ENCODE measurements at places on chromosomes 3 and 15.

DNA sequence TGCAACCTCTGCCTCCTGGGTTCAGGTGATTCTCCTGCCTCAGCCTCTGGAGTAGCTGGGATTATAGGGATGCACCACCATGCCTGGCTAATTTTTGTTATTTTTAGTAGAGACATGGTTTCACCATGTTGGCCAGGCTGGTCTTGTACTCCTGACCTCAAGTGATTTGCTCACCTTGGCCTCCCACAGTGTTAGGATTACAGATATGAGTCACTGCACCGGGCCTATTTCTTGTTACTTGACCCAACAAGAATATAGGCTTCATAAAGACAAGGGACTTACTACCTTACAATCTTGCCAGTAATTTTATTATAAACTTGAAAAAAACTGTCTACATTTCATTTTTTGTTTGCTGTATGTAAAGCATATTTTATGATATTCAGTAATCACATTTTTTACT is 21.4 kb upstream of the ZBTB47 start:
- no peak for DNase-seq

DNA sequence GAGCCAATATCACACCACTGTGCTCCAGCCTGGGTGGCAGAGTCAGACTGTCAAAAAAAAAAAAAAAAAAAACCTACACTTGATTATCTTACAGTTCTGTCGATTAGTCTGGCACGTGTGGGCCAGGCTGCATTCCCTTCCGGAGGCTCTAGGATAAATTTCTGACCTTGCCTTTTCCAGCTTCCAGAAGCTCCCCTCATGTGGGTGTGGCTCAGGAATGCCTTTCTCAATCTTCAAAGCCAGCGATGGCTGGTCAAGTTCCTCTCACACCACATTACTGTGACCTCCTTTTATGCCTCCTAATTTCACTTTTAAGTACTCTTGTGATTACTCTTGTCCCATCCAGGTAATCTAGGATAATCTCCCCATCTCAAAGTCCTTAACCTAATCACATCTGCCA is 58.2 kb upstream of the DUT start:
- DNase-seq, result no peak

DNA sequence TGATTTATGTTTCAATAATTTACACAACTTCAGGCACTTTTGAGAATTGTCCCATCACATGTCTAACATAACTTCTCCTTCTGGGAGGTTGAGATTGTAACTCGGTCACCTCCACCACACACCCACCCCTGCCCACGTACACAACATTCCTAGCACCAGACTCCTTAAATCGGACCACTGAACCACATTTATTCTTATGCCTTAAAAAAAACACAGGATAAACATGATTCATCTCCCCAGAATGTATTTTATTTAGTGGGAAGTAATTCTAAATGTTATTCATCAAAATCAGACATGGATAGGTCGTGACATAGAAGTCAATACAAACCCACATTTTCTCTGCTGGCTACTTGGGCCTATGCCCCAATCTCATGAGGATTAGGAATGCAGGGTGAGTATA is 3.0 kb downstream of the SNTN start:
- DNase-seq, result no peak

DNA sequence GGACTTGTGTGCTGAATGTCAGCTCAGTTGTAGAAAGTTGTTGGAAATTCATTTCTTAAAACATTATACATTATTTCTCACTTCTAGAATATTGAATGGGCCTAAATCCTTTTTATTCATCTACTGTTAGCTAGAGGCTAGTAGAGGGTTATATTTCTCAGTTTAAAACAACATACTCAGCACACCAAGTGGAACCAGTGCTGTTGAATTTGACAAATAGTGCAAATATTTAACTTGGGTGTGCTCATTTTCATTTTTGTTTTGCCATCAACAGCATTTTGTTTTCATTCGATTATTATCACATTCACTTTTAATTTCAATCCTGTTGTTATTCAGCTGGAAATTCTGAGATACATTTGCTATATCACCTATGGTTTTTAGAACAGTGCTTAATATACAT is 269.4 kb upstream of the PEX5L start:
- peak; percentile 20 for DNase-seq

DNA sequence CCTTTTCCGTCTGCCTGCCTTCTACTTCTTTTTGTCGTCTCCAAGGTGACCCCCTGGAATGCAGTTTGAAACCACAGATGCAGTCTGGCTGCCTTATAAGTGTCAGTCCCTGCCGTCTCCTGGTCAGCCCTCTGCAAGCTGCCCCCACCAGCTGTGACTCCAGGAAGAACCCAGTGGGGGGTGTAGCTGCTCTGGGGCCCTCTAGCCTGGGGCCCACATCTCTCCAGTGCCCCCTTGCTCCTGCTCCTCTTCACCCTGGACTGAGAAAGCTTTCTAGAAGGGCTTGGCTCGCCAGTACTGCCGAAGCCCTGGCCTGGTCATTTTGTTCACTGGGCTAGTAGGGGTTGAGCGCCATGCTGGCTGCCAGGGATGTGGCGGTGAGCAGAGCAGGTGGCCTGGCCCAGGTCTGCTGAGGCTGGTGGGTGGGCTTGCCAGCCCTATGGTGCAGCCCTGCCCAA is 21.3 kb downstream of the SYNM start:
- no peak for DNase-seq

DNA sequence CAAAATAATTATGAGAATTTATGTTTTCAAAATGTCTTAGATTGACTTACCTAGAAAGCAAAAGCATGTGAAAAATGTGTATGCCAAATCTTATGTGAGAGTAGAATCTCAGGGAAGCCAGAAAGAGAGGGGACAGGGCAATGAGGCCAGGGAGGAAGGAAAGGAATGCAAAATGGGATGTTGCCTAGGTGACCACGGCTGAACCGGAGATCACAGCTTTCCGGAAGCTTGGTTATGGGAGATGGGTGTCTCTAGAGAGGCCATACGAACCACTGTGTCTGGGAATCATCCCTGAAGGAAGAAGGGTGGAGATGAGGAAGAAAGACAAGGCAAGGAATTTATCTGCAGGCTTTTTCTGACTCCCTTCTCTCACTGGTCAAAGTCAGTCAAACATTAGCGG is 76.0 kb downstream of the SUCLG2 start:
- DNase-seq, result no peak

DNA sequence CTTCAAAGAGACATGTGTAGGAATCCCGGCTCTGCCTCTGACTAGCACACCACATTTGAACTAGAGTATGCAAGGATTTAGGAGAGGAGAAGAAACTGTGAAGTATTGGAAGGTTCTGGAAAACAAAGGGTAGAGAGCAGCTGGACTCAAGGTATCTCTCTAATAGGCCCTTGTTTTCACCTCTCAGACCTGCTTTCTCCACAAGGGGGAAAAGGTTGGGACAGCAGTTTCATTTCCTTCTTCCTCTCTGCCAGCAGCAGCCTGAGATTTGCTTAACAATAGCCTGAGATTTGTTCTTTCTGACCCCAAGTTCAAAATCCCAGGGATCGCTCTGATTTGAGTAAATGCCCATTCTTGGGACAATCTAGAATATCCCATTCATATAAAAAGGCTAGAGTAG is 430.6 kb upstream of the MCTP2 start:
- DNase-seq, result no peak

DNA sequence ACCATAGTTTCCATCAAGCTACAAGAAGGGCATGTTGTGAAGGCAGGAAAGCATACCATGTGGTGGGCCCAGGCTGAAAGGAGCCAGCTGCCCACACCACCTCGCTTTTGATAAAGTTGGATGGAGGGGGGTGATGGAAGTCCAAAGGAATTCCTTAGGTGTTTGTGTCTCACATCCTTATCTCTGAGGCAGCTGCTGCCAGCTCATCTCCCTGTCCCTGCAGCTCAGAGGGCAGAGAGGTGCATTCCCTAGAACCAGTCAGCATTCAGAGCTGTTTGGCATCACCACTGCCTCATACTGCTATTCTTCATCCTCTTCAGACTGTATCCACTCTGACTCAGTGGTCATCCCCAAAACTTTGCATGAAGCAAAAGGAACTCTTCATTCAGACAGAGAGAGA is 141.5 kb upstream of the BFSP2 start:
- no peak for DNase-seq

- DNase-seq, result no peak
Measured at GRCh38 chr15:89514596-89515406, 18.4 kb upstream of the RHCG start.

DNA sequence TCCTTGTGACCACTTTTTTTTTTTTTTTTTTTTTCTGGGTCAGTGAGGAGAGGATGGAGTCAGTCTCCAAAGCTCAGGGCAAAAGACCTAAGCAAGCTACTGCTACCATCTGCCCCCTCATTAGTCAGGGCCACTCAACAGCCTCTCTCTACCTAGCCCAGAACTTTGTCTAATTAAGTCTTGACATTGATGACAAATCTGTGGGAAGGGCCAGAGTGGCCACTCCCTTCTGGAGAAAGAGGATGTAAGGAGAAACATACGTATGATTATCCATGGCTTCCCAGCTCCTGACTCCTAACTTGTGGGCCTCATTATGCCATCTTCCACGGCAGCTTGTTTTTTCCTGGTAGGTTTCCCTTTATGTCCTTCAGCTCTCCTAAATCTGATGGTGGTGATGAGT is 37.9 kb downstream of the NR1I2 start:
- DNase-seq, result no peak

- no peak for DNase-seq
Measured at GRCh38 chr3:69294014-69294766, 91.7 kb downstream of the FRMD4B start.

GRCh38 chr3:157311633-157312375 is 124.8 kb upstream of the PTX3 start:
- DNase-seq, result no peak

DNA sequence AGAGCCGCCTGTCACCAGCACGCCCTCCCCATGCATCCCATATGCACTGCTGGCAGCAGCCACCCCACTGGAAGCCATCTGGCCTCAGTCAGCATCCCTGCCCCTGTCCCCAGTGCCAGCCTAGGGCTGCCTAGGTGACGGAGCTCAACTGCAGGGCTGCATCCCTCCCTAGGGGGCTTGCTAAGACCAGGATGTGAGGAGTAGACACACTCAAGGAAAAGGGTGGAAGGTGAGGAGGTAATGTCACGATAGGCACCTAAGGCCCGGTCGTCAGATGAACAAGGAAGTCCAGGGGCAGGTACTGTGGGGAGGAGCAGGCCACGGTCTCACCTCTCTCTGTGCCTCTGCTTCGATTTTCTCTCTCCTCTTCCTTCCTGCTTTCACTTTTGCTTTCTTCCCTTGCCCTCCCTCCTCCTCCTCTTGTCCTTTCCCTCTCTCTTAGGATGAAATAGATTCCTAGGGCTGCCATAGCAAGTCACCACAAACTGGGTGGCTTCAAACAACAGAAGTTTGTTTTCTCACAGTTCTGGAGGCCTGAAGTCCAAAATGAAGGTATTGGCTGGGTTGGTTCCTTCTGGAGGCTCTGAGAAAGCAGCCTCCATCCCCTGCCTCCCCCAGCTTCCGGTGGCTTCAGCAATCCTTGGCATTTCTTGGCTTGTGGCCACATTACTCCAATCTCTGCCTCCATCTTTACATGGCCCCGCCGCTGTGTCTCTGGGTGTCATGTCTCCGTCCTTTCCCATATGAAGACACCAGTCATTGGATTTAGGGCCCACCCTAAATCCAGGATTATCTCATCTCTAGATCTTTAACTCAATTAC is 298.3 kb downstream of the SHQ1 start:
- DNase-seq, result peak; percentile 5

DNA sequence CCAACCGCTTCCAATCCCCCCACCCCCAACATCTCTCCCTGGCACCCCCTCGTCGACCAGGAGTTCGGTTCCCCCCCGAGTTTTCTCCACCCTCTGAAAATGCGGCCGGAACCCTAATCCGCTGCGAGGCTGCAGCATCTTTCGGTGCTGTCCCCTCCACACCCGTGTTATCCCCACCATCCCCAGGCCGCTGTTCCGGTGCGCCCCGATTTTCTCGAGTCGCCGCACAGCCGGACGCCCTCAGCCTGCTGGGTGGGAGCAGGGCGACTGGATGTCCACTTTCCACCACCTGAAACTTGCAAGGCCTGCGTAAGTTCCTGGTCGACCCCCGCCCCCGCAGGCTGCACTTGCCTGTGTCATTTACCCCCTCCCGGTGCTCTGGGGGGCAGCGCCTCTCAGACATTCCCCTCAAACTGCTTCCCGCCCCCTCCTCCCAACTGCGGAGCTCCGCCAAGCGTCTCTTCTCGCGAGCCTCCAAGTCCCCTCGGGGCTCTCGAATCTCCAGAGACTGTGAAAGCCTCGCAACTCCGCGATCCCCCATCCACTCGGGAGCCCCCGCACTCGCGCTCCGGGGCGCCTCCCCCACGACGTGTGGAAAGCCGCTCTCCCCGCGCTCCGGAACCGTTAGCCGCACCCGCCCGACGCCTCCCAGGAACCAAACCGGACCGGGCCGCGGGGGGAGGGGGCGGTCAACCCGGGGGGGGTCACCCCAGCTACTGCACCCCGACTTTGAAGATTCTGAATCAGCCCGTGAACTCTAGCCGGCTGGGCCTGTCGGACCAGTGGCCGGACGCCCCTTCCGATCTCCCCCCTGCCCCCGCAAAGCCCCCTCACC is 566 bp downstream of the ETV5 start:
- no peak for DNase-seq

DNA sequence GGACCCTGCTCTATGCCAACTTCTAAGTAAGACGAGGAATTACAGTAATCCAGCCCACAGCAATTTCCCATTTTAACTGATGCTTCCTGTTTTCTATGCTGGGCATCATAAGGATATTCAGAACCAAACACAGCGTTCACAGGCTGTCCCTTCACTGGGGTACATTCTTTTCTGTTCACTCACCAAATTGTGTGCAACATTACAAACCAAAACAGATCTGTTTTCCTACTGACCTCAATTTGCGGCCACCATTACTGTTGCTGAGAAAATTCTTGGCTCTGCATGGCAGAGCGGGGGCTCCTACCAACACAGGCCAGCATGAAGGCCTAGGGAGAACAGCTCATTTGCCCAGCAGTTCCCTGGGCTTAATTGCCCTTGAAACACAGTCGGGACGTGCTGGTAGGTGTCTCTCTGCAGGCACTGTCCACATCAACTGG is 76.5 kb downstream of the MYO1E start:
- DNase-seq, result no peak

- DNase-seq, result no peak
Measured at GRCh38 chr3:67569324-67569723, 85.1 kb downstream of the SUCLG2 start.

DNA sequence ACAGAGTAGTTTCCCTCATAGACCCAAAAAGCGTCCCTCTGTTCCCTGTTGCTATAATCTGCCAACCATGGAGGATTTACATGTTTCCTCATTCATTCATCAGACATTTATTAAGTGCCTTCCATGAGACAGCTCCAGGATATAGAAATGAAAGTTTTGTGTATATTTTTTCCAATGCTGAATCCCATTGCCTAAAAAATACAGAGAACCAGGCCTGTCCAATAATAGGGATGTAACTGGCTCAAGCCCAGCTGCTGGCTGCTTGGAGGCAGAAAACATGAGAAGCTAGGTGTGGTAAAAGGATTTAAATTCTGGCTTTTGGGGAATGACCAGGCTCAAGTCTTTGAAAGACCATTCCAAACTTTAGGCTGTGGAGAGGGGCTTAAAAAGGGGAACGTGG is 41.5 kb downstream of the RARB start:
- DNase-seq, result no peak

DNA sequence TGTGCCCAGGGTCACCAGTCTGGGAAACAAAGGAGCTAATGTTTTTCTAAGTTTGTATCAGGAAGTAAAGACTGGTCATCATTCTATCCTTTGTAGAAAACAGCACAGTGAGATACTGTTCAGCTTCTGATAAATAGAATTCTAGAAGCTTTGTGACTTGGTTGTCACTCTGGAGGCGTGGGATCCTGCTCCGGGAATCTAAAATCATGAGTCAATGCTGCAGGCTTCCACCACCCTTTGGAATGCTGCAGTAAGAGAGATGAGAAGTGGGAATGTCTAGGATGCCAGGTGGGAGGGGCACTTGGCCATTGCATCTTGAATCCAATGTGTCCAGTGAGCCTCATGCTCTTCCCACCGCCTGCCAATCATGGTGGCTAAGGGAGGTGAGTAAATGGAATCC is 40.9 kb downstream of the SAMMSON start:
- DNase-seq, result no peak

Data from NCI-H2029 treated with DMSO at 0.1 percent for 48 hours (cell line).